ENCODE measurements at places on chromosomes 7 and 10. TPM values are rescaled to one million over a fixed set of nuclear protein-coding genes. Genes with fewer than 3 reads are reported as not detected.

Gene C7orf33
- total RNA-seq = not detected

Gene SH2D4B
- total RNA-seq = 0.23 TPM

Gene TEX47
- total RNA-seq = not detected

Gene HBP1
- 11.0 TPM for total RNA-seq

Gene SPDYE11
- total RNA-seq = not detected

Gene GCC1
- total RNA-seq = 14.8 TPM

Gene SLK
- 22.9 TPM for total RNA-seq

Gene DNAH11
- 6.1 TPM for total RNA-seq

Gene TAS2R5
- total RNA-seq = 1.0 TPM

Gene PDZD7
- 0.93 TPM for total RNA-seq
